A549 treated with dexamethasone at 1 μM for 4 hours (cell line): ENCODE measurements at places on chromosomes 6 and 20. TPM values are rescaled to one million over a fixed set of nuclear protein-coding genes. Genes with fewer than 3 reads are reported as not detected.

The KCNB1 gene
- 2.2 to 4.6 TPM (median 4.0 TPM) in 5 replicates for total RNA-seq

The GSTA4 gene
- total RNA-seq = 7.6 to 9.7 TPM (median 8.7 TPM) in 5 replicates

The POLR1H gene
- 29.0 to 31.5 TPM (median 30.1 TPM) in 5 replicates for total RNA-seq

The CTAGE9 gene
- total RNA-seq = not detected in 5 replicates

The CYB5R4 gene
- 20.3 to 23.6 TPM (median 21.6 TPM) in 5 replicates for total RNA-seq

The RAET1G gene
- 5.9 to 10.5 TPM (median 8.0 TPM) in 5 replicates for total RNA-seq

The PDYN gene
- total RNA-seq = 0.02 to 0.05 TPM (median 0.04 TPM) in 3 of 5 replicates, not detected in the others

The SESN1 gene
- total RNA-seq = 9.0 to 11.3 TPM (median 10.0 TPM) in 5 replicates

The BPIFB1 gene
- 0.06 to 0.16 TPM (median 0.15 TPM) in 3 of 5 replicates, not detected in the others for total RNA-seq

The TRMT6 gene
- total RNA-seq = 61.5 to 70.5 TPM (median 63.3 TPM) in 5 replicates
